ENCODE measurements at places on chromosomes 2 and 18. TPM values are rescaled to one million over a fixed set of nuclear protein-coding genes. Genes with fewer than 3 reads are reported as not detected.

GRCh38 chr2:218423584-218423983 lies 4.7 kb downstream of the VIL1 start:
- no peak overlapping the region for H3K27ac ChIP-seq
- no peaks in the 10 kb centered on the region for H3K27me3 ChIP-seq
- H3K4me3 ChIP-seq: no peak overlapping the region
- no peaks in the 10 kb centered on the region for H3K36me3 ChIP-seq

GRCh38 chr2:127451981-127452380 lies 33.8 kb downstream of the PROC start:
- no peaks in the 10 kb centered on the region for H3K4me1 ChIP-seq
- no peak overlapping the region for H3K27ac ChIP-seq
- H3K36me3 ChIP-seq: no peaks in the 10 kb centered on the region
- no peak overlapping the region for H3K4me3 ChIP-seq

GRCh38 chr2:38788306-38788705 lies 10.3 kb downstream of the GEMIN6 start:
- peak; percentile 43 for DNase-seq
- H3K27me3 ChIP-seq: no peaks in the 10 kb centered on the region
- peaks cover 10% of the 10 kb centered on the region for H3K4me1 ChIP-seq
- H3K4me3 ChIP-seq: no peak overlapping the region
- no peak overlapping the region for H3K27ac ChIP-seq

DNA sequence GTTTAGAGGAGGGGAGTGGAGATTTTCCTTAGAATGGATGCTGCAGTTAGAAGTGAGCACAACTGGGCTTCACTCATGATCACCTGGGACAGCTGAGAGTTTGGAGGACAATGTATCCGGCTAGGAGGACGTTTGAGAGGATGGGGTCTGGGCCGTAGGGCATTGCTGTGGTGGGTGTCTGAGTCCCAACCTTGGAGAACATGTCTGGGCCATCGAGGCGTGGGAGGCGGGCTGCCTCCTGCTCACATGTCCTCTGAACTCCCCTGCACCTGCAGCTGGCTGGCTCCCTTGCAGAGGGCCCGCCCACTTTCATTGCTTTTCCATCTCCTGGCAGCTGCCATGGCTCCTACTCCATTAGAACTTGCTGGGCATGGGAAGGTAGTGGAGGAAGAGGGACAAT lies 203.0 kb upstream of the PXDN start:
- H3K4me3 ChIP-seq: no peak overlapping the region
- no peaks in the 10 kb centered on the region for H3K27me3 ChIP-seq
- no peaks in the 10 kb centered on the region for H3K36me3 ChIP-seq
- H3K27ac ChIP-seq: no peak overlapping the region
- H3K4me1 ChIP-seq: no peaks in the 10 kb centered on the region

- DNase-seq: peak; percentile 46
- peak overlapping the region; percentile 21 for H3K4me3 ChIP-seq
- no peak overlapping the region for H3K27ac ChIP-seq
- H3K4me1 ChIP-seq: no peaks in the 10 kb centered on the region
- H3K36me3 ChIP-seq: no peaks in the 10 kb centered on the region
These were observed 130.9 kb downstream of the TMEM17 start for GRCh38 chr2:62375113-62375420.

DNA sequence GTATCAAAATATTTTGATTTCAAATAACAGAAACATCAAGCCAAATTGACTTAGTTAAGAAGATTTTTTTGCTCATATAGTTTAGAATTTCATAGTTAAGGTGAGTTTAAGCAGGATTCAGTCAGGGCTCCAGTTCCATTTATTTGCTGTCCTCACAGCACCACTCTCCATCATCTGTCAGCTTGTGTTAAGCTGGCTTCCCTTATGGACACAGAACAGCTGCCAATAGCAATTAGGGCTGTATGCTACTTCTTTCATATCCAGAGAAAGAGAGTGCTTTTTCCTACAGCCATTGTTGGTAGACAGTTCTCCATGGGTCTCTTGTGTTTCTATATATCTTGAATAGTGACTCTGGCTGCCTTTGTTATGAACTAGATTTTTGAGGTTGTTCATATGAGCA lies 95.4 kb upstream of the CYP20A1 start:
- no peaks in the 10 kb centered on the region for H3K27me3 ChIP-seq
- H3K36me3 ChIP-seq: peaks cover 6% of the 10 kb centered on the region
- H3K4me3 ChIP-seq: no peak overlapping the region
- no peak overlapping the region for H3K27ac ChIP-seq

DNA sequence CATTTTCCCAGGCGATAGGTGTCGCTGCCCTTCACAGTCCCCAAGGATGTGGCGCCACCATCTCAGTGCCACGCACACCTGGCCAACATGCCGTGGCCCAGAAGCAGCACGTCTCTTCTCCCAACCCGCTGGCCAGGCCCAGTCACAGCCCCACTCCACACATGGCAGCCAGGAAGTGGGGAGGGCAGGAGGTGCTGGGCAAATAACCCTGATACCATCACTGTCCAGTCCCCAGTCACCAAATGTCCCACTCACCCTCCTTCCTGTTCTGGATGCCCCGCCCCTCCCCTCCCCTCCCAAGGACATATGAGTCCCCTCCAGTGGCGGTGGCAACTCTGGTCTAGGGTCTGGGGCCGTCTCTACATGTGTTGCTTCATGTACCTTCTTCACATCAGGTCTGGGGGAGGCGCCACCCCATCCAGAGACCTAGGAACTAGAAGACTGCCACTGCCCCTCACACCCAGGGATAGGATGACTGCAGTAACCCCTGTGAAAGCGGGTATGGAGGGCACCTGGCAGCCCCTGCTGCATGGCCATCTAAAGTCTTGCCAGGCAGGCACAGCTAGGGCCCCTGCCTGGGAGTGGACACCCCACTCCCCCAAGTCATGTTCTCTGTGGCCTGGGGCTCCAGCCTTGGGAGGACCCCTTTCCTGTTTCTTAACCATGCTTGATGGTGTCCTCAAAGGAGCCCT lies 7.3 kb upstream of the CAPN10 start:
- no peaks in the 10 kb centered on the region for H3K4me1 ChIP-seq
- H3K27ac ChIP-seq: peak overlapping the region; percentile 26
- no peak for DNase-seq
- H3K27me3 ChIP-seq: no peaks in the 10 kb centered on the region
- no peak overlapping the region for H3K4me3 ChIP-seq
- H3K36me3 ChIP-seq: peaks cover 5% of the 10 kb centered on the region

DNA sequence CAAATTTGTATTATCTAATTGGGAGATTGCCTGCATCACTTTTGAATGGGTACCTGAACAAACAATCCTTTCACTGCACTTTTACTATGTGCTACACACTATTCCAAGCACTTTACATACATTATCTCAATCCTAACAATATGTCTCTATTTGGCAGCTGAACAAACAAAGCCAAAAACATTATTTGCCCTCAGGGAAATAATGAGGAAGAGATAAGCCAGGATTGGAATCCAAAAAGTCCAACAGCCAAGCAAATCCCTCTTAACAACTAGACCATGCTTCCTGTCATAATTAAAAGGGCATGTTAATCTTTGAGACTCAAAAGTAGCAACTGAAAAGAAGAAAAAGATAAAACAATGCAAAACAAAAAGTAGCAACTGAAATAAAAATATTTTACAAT lies 32.1 kb downstream of the RPRD1A start:
- H3K4me3 ChIP-seq: no peak overlapping the region
- H3K27ac ChIP-seq: no peak overlapping the region
- H3K36me3 ChIP-seq: no peaks in the 10 kb centered on the region
- no peak for DNase-seq
- no peaks in the 10 kb centered on the region for H3K27me3 ChIP-seq

DNA sequence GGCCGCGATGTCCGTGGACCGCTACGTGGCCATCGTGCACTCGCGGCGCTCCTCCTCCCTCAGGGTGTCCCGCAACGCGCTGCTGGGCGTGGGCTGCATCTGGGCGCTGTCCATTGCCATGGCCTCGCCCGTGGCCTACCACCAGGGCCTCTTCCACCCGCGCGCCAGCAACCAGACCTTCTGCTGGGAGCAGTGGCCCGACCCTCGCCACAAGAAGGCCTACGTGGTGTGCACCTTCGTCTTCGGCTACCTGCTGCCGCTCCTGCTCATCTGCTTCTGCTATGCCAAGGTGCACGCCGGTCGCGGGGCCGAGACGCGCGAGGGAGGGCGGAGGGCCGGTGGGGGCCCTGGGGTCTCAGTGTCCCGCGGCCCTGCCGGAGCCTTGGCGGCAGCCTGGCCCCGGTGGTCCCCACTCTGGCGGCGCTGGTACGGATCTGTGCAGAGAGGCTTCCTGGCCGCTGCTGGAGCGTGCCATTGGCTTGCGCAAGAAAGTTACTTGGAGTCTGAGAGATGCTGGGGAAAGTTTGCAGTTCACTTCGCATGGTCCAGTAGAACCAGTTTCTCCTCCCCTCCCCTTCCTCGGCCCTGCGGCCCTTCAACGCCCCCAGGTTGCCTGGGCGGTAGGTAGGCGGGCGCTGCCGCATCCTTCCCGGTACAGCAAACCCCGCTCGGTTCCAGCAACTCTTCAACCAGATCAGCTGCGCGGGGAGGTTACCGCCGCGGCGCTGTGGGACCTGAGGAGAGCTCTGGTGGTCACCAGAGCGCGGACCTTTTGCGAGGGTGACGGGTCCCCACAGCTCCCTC lies 1.5 kb downstream of the GALR1 start:
- H3K27ac ChIP-seq: no peak overlapping the region
- peak; percentile 65 for DNase-seq
- H3K4me3 ChIP-seq: no peak overlapping the region
- H3K4me1 ChIP-seq: peaks cover 6% of the 10 kb centered on the region
- H3K36me3 ChIP-seq: no peaks in the 10 kb centered on the region

The KIAA2012 gene
- polyA plus RNA-seq: not detected

The ACVR1 gene
- 16.3 TPM for polyA plus RNA-seq

The REG1B gene
- 1.5 TPM for polyA plus RNA-seq

The RALB gene
- polyA plus RNA-seq: 58.5 TPM

The MATN3 gene
- 2.3 TPM for polyA plus RNA-seq

The STPG4 gene
- polyA plus RNA-seq: not detected

The HMSD gene
- not detected for polyA plus RNA-seq

The SERPINB13 gene
- polyA plus RNA-seq: not detected

All from kidney (tissue), 22 donors.